ENCODE measurements at places on chromosomes 12 and 14. TPM values are rescaled to one million over a fixed set of nuclear protein-coding genes. Genes with fewer than 3 reads are reported as not detected.

SYT1 gene
- total RNA-seq, result 6.3 TPM

LRP1 gene
- total RNA-seq, result 20.2 TPM

CLEC4A gene
- not detected for total RNA-seq

MTRFR gene
- 21.0 TPM for total RNA-seq

ANO4 gene
- total RNA-seq, result not detected

PLEKHH1 gene
- total RNA-seq, result 4.3 TPM

MANSC4 gene
- total RNA-seq, result not detected

CTSG gene
- total RNA-seq, result not detected

CFAP73 gene
- total RNA-seq, result 0.11 TPM

EIF2S3B gene
- total RNA-seq, result 0.82 TPM

PIK3C2G gene
- not detected for total RNA-seq

MPHOSPH9 gene
- total RNA-seq, result 23.9 TPM

SYT10 gene
- not detected for total RNA-seq

KITLG gene
- 8.9 TPM for total RNA-seq

CNTN1 gene
- 64.6 TPM for total RNA-seq

TMEM119 gene
- not detected for total RNA-seq

SLC8A3 gene
- not detected for total RNA-seq

LALBA gene
- total RNA-seq, result not detected

CCDC177 gene
- not detected for total RNA-seq

CACNA1C gene
- total RNA-seq, result 0.03 TPM

STAT2 gene
- 12.1 TPM for total RNA-seq

LRR1 gene
- 46.7 TPM for total RNA-seq

NFE2 gene
- 0.24 TPM for total RNA-seq

NANOG gene
- total RNA-seq, result not detected

TCL1A gene
- total RNA-seq, result not detected

CLEC4D gene
- total RNA-seq, result not detected

PLA2G1B gene
- total RNA-seq, result not detected

KRT78 gene
- not detected for total RNA-seq

LRP1-AS gene
- total RNA-seq, result not detected

INSM2 gene
- 0.02 TPM for total RNA-seq

GPR132 gene
- total RNA-seq, result 0.51 TPM

AMHR2 gene
- total RNA-seq, result 2.0 TPM

NEMP1 gene
- total RNA-seq, result 18.6 TPM

DLK1 gene
- total RNA-seq, result 0.44 TPM

HOXC9 gene
- total RNA-seq, result 10.6 TPM

KRT85 gene
- total RNA-seq, result not detected

All from A549 treated with CpdA at 1 μM for 4 hours (cell line).